Stimulated activated CD4-positive, alpha-beta T cell treated with anti-CD3 and anti-CD28 coated beads, Interleukin-15, amount 100 ng/mL, for 1 hour (primary cell): ENCODE measurements at places on chromosomes 2 and 18.

- DNase-seq = no peak
Observed at GRCh38 chr18:39414009-39414700, 1848.6 kb upstream of the CELF4 start.

DNA sequence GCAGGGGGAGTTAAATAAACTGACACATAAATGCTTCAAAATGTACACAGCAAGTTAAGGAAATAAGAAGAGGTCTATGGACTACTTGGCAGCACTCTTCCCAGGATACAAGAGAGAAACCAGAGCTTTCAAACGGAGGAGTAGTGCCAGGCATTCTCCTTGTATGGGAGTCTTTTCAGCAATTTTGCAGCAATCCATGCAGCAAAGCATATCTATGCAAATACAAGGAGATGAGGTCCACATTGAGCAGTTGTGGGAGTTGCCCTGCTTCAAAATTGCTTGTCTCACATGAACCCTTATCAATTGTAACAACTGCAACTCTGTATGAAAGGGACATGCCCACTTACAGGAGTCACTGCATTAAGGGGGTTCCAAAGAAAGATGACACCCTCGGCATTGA, 37.8 kb downstream of the SCN9A start:
- DNase-seq = no peak

DNA sequence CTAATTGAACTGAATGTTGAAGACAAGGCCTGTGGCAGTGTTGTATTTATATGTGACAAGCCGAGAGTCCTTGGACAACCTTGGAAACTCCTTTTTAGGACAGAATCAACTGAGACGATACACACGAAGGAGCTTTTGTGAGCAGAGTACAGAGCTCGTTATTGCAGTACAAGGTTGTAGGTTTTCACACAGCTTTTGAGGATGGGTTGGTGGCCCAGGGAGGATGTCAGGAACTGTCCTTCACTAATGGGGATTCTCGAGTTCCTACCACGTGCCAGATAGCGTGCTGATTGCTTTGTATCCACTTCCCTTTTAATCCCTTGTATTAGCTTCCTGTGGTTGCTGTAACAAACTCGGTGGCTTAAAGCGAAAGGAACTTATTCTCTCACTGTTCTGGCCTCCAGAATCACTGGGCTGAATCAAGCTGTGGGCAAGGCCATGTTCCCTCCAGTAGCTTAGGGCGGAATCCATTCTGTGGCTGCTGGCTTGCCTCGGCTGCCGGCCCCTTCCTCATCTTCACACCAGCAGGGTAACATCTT, 20.2 kb downstream of the INPP4A start:
- no peak for DNase-seq

GRCh38 chr2:26316041-26316440, 29.9 kb upstream of the SELENOI start:
- no peak for DNase-seq
